ENCODE measurements at places on chromosomes 11 and 22.

- DNase-seq: peak; percentile 97
These were observed at the start of gene CPT1A for GRCh38 chr11:68841718-68842426. TSS of gene CPT1A (minus strand) at chr11:68841916. CDS start at chr11:68815474, 26,442 bp downstream.

GRCh38 chr11:125001079-125001778 is 47.2 kb downstream of the CCDC15 start:
- DNase-seq: no peak

DNA sequence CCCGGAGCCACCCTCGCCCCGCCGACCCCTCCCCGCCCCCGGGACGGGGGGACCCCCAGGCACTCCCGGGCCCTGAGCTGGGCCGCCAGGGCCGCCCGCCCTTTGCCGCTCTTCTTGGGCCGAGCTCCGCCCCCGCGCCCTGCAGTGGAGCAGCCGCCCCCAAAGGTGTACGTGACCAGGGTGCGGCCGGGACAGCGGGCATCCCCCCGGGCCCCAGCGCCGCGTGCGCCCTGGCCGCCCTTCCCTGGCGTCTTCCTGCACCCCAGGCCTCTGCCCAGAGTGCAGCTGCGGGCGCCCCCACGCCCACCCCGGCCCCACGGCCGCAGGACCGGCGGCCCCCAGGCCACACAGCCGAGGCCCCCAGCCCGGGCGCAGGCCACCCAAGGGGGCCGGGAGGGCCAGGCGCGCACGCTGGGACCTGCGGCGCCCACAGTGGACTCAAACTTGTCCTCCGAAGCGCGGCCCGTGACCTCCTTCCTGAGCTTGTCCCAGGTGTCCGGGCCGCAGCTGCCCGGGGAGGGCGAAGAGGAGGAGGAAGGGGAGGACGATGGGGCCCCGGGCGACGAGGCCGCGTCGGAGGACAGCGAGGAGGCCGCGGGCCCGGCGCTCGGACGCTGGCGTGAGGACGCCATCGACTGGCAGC is 7.4 kb downstream of the B4GALNT4 start:
- DNase-seq: no peak

DNA sequence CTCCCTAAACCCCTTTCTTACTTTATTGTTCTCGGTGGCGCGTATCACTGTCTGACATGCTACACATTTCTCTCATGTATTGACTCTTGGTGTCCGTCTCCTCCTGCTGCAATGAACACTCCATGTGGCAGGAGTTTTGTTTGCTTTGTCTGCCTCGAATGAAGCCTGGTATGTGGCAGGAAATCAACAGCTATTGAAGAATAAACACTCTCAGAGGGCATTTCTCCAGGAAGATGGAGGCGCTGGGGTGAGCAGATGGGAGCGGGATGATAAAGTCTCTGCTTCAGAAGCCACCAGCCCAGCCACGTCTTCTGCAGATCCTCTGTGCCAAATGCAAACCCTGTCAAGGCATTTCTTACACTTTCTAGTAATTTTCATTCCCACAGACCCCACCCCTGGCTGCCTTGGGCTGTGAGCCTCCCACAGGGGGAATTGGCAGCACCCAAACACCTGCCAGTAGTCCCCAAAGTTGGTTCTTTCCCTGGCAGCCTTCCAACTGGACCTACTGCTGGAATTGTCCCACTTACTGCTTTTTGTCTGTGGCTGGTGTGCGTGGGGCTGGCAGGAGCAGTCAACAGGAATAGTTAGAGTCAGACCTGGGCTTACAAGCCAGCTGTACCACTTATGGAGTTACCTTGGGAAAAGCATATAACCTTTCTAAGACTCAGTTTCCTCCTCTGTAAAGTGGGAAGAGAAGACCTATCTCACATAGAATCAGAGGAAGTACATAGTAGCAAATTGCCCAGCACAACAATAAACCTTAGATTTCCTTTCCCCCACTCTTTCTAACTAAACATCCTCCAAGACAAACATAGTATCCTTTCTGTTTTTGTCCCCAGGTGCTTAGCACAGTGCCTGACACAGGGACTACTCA is 13.3 kb upstream of the IL10RA start:
- DNase-seq: peak; percentile 84

- DNase-seq: no peak
These were observed 89.0 kb downstream of the RRAS2 start for GRCh38 chr11:14269692-14270573.

GRCh38 chr11:70782401-70782913 is 384.1 kb downstream of the CTTN start:
- no peak for DNase-seq
